ENCODE measurements at places on chromosomes 13 and 19.

GRCh38 chr19:53333066-53333462 is 485 bp upstream of the ZNF845 start:
- peak; percentile 4 for DNase-seq

- DNase-seq: no peak
Measured at GRCh38 chr13:41107104-41107571, 25.5 kb downstream of the KBTBD6 start.

- no peak for DNase-seq
Measured at GRCh38 chr13:20832861-20833260, 59.1 kb upstream of the EEF1AKMT1 start.

DNA sequence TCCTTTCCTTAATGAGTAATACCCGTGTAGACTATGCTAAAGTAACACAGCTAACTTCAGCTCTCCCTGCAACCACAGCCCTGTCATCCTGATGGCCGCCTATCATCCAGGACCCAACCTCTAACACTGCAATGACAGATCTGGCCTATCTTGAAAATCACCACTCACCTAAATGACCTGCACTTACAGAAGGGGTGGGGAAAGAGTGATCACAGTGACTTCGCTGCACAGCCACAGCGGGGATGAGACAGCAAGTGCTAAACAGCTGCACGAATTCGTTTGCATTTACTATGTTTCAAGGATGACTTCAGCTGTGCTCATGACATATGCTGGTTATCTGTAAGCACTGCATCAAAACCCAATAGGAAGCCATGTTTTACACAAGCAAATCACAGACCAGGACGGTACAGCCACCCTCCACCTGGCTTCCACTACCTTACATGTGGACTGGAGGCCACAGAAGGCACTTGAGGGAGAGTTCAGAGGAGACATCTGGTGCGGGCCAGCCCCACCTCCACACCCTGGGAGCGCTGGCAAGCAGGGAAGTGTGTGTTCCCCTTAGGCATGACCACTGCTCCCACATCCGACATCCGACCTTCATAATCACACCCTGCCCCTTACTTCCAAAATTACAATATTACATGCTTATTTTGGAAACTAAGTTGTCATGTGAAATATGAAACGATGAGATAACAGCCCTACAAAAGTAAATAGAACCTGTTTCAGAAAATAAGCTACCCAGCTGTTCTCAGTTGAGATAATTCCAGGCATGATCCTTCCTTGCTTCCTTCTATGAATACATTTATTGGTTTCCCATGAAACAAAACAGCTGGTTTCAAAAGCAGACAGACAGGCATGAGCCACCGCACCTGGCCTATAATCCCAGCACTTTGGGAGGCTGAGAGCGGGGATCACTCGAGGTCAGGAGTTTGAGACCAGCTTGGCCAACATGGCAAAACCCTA is 95.7 kb downstream of the STK24 start:
- DNase-seq: no peak

DNA sequence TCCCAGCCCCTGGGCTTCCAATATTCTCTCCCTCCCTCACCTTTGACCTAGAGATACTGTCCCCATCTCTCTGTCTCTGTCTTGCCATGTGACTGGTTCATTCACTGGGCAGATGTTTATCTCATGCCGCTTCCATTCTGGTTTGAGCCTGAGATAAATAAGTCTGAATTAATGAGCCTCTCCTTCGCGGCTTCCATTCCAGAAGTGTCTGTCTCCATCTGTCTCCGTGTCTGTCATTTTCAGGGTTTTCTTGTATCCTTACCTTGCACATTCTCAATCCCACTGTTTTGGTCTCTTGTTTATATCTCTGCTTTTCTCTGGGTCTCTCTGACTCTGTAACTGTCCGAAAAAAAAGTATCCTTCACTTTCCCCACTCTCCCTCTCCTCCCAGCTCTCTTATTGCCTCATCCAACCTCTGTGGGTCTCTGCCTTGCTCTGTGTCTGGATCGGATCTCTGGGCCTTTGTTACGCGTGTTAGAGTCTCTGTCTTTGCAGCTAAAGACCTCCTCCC is 4.3 kb downstream of the SPHK2 start:
- no peak for DNase-seq

DNA sequence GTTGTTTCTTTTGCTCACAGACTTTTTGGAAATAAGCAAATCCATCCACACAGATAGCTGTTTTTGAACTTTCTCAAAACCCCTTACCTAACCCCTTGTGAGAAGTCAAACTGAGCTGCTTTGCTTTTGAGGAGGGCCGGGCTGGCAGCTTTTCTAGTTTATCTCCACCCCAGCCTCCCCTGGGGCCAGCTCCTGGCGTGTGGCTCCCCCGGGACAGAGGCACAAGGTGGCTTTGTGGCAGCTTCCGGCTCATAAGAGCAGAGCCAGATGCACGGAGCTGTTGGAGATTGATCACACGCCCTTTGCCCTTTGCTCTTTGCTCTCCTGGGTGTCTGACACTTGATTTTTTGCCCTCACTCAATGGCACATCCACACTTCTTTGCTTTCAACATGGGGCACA is 24.9 kb upstream of the RNF113B start:
- DNase-seq: no peak

DNA sequence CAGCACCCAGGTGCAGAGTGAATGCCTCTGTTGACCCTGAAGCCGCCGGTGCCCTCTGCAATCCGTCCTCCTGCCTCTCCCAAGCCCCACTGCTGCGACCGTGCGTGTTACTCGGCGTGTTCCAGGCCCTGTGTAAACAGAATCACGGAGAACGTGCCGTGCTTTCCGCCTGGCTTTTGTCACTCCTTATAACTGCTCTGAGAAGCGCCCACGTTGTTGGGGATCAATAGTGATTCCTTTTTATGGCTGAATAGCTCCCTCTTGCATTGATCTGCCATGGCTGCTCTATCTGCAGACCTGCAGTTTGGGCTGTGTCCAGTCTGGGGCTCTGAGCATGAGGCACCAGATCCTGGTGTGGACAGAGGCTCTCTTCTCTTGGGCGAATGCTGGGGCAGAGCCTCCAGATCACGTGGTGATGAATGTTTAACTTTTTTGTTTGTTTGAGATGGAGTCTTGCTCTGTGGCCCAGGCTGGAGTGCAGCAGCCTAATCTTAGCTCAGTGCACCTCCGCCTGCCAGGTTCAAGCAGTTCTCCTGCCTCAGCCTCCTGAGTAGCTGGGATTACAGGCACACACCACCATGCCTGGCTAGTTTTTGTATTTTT is 15.8 kb downstream of the ADPRHL1 start:
- no peak for DNase-seq

DNA sequence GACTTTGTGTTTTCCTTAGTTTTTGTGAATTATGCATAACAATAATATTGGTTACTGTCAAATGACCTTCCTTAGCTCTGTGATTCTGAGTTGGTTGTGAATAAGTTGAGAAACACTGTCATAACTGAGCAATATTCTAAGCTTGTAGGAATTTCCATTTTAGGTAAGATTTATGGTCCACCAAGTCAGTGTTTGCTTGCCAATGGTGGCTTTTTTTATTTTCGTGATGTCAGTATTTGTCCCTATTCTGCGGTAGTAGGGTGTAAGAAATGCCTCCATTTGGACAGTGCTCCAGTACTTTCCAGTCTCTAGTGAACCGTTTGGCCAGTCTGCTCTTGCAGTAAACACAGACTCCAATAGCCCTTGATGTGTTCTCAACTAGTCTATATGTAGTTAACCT is 94.7 kb downstream of the FRY start:
- DNase-seq: no peak

DNA sequence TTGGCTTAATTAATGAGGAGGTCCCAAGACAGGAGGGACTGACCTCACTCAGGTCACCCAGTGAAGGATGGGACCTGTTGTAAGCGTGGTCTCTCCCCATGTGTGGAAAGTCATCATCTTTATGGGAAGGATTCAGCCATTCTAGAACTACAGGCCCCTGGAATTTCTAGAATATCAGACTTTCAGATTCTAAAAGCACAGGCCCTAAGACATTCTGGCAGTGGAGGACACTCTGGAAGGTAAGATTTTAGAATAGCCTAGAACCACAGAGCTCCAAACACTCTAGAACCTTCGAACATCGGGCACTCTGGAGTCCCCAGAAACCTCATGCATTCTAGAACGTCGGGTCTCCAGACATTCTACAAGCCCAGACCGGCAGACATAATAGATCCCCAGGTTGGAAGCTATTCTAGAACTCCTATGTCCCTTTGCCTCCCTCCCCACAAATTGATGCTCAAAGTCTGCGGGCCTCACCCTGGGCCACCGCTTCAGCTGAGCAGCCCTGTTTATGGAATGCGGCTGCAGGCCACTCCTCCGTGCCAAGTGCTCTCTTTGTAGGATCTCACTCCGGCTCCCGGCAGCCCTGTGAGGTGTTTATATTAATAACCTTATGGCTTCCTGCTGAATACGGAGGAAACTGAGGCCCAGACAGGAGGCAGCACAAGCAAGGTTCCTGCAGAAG is 1.9 kb upstream of the KLK15 start:
- DNase-seq: no peak

- DNase-seq: no peak
Measured at GRCh38 chr19:6216236-6216995, 63.4 kb downstream of the MLLT1 start.

GRCh38 chr19:36111200-36111539 is 227 bp downstream of the OVOL3 start:
- no peak for DNase-seq

Data from AG04450 (cell line).